Activated naive CD4-positive, alpha-beta T cell treated with anti-CD3 and anti-CD28 coated beads for 36 hours (primary cell): ENCODE measurements at places on chromosomes 3 and 15. TPM values are rescaled to one million over a fixed set of nuclear protein-coding genes. Genes with fewer than 3 reads are reported as not detected.
A peak's percentile ranks its signal among the peaks of the same experiment; 100 is the strongest.

The A4GNT gene
- total RNA-seq: not detected

The ANKUB1 gene
- not detected for total RNA-seq

The PDCD7 gene
- total RNA-seq: 31.5 TPM

The SFMBT1 gene
- 15.1 TPM for total RNA-seq

The ACAN gene
- not detected for total RNA-seq

The TICRR gene
- total RNA-seq: 20.7 TPM

The ITIH1 gene
- total RNA-seq: not detected

DNA sequence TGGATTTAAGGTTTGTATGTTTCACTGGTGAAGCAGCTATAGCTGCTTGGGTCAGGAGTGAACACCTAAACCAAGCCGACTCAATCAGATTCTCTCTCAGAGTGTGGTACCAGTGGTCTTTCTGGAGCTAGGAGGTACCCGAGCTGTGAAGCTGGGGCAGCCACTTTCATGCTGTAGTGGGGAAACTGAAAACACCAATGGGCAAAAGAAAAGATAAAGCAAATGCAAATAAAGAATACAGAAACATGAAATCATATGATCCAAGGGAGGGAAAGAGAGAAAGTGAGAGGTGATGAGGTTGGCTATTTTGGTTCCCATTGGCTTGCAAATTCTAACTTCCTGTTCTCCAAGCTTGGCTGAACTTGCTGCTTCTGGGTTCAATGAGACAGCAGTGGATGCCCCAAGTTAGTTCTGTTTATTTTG is 212.3 kb upstream of the CFAP20DC start:
- no peak for DNase-seq

- no peak for DNase-seq
Measured at GRCh38 chr3:11445883-11446282, 173.7 kb downstream of the ATG7 start.

GRCh38 chr15:71088155-71088554 is 27.1 kb upstream of the THSD4 start:
- no peak for DNase-seq

DNA sequence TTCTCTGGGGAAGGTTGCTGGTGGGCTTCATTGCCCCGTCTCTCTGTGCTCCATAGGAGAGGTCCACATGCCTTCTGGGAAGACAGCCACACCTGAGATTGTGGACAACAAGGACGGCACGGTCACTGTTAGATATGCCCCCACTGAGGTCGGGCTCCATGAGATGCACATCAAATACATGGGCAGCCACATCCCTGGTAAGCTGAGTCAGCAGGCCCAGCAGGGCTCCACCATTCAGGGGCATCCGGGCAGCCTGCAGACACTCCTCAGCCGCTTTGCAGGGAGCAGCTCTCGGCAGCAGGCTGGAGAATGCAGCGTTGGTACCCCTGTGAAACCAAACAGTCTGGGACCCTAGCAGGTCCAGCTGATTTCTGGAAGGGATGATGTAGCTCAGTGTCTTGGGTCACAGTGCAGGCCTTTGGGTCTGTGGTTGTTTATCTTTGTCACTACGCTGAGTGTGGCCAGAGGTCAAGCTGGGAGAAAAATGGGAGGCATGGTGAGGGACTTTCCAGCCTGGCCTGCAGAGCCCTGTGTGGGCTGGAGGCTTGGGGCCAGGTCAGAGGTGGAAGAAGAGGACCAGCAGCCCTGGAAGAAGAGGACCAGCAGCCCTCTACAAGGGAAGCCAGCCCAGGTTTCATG is 67.2 kb downstream of the DNASE1L3 start:
- DNase-seq: no peak

DNA sequence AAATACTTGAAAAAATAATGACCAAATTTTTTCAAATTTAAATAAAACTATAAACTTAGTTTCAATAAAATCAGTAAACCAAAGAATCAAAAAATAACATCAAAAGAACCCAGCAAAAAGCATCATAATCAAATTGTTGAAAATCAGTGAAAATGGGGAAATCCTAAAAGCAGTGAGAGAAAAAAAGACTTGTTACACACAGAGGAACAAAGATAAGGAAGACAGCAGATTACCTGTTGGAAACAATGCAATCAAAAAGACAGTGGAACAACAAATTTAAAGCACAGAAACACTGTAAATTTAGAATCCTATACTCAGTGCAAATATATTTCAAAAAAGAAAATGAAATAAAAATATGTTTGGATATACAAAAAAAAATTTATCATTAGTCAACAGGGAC is 156.2 kb upstream of the LMCD1 start:
- no peak for DNase-seq

DNA sequence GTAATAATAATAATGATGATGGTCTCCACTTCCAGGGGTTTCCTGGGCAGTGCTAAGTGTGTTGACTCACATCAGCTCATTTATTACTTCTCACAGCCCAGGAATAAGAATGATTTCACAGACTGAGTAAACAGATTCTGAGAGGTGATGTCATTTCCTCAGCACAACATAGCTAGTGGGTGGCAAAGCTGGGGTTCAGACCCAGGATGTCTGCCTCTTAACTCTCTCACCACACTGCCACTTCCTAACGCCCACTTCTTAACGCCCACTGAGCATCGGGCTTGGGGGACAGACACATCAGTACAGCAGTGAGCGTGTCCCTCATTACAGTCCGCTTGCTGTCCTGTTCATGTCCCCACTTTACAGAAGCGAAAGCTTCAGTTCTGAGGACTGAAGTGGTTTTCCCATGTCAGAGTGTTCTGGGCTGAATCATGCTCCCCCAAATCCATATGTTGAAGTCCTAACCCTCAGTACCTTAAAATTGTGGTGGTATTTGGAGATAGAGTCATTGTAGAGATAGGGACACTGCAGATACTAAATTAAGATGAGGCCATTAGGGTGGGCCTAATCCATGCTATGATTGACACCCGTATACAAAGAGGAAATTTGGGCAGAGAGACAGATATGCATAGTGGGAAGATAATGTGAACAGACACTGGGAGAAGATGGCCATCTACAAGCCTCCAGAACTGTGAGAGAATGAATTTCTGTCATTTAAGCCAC is 68.0 kb downstream of the ATP2B2 start:
- DNase-seq: peak; percentile 84

GRCh38 chr3:128550471-128551126 is 57.6 kb upstream of the GATA2 start:
- no peak for DNase-seq

DNA sequence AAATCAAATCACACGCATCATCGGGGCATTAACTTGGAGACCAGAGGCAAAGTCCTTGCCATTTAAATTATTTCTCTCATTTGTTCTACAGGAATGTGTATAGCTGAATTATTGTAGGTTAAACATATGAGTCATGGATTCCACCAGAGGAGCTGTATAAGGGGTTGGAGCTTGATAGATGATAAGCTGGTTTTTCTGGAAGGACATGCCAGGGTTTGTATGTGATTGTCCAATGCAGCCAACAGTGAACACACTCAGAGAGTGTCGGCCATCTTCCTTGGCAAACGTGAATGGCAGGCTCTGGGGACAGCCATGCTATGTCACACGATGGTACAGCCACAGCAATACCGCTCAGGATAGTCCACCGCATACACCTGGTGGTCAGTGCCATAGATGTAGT is 25.1 kb downstream of the SSUH2 start:
- DNase-seq: no peak

GRCh38 chr15:28786521-28786920 is 61.9 kb downstream of the GOLGA6L7 start:
- no peak for DNase-seq

GRCh38 chr3:126130081-126130855 is 46.3 kb upstream of the SLC41A3 start:
- DNase-seq: no peak

- no peak for DNase-seq
Measured at GRCh38 chr3:108946292-108947285, 7.1 kb downstream of the GUCA1C start.

DNA sequence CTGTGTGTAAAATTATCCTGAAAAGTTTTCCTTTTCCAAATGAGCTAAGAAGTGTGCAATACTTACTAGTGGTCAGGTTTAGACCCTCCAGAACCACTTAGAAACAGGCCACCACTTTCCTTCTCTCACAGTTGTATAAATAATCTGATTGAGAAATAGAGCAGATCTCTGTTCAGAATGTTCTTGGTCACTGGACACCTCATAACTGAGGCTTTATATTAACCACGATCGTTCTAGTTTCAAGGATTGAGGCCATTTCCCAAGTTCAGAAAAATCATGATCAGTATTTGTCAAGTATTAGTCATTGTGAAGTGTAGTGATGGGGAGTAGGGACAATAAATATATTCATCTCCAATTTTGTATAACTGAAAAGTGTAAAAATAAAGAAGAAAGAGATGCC is 1.0 kb upstream of the MAP3K13 start:
- DNase-seq: no peak

DNA sequence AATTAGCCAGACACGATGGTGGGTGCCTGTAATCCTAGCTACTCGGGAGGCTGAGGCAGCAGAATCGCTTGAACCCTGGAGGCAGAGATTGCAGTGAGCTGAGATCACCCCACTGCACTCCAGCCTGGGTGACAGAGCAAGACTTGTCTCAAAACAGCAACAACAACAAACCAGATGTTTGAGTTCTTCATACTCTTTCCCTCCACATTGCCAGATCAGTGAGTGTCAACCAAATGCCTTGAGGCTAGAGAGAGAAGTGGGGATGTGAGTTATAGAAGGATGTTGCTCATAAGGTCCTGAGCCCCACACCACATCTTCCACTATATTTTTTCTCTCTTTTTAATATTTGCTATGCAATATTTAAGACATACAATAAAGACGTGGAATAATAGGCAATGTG is 19.8 kb downstream of the MAPKBP1 start:
- DNase-seq: no peak

DNA sequence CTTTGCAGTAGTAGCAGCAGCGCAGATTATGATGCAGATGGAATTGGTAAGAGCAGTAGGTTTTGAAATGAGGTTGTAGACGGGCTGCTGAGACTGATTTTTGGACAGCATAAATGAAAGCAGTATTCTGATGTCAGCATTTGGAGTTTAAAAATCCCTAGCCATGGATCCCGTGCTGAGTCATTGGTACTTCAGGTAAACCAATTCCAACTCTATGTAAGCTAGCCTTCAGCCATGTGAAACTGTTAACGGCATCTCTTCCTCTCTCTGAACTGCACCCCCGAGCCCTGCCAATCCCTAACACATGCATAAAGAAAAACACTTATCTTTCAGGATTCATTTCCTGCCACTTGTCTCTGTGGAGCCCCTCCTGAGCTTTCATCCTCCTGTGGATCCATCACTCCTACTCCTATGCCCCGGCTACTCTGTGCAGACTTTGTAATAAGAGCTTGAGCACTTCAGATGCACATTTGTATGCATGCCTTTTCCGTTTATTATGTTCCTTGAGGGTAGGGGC is 119.0 kb downstream of the AKAP13 start:
- DNase-seq: no peak

DNA sequence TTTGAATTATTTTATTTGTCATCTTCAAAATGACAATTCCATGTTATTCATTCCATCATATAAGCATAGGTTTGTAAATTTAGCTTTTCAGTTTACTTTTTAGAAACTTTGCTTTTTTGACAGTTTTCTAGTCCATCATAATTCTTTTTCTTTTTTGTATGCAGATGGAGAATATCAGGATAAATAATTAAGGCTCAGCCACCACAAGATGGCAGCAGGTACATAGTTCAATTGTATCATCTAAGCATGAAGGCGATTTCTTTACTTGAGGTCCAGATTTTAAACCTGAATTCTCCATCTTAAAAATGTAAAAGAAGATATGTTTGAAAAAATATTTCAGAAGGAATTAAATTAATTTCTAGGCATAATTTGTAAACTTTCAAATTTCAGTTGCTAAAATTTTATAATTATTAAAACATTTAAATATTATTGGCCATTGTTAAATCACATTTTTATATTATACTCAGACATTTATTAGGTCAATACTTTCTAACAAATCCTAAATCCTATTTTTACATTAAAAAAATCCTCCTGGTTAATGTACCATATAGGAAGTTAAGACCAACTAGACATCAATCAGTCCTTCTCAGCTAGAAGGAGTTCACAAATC is 15.1 kb downstream of the PLSCR5 start:
- DNase-seq: peak; percentile 49

- no peak for DNase-seq
Measured at GRCh38 chr15:92667287-92667904, 11.8 kb upstream of the FAM174B start.

- DNase-seq: no peak
Measured at GRCh38 chr3:195806211-195806915, 5.4 kb downstream of the MUC4 start.

DNA sequence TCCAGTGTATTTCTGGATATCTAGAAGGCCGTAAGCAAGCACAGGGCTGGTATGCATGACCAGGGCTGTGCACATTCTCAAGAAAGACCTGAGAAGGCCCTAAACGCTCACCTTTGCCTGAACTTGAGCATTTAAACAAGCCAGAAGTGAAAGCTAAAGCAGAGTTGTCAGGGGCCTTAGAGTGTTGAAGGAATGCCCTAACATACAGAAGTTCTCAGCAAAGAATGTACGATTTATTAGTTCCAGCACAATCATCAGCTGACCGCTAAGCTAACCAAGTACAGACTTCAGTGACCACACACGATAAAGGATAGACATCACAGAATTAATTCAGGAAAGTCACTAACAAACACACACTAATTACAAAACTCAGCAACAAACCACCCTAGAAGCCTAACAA is 8.7 kb downstream of the HLTF start:
- DNase-seq: no peak

GRCh38 chr15:95948411-95948810 is 382.1 kb upstream of the NR2F2 start:
- DNase-seq: no peak
